Cortex of kidney (tissue), 1 donor: ENCODE measurements at places on chromosomes 2 and 18.

DNA sequence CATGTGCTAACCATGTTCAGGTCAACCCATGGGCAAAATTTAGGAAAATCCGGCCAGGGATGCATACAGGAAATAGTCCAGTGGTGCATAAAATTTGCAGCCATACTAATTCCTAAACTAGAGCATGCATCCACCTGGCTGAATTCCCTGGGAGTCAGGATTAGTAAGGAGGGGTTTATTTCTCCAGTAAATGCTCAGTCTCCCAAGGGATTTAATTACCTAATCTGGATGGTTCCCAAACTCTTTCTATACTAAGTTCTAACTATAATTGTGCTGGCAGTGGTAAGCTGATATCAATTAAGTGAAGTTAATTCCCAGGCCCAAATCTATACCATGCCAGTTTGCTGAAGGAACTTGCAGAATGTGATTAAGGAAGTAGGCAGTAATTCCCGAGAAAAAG lies 26.2 kb upstream of the EVA1A start:
- no peak for DNase-seq

DNA sequence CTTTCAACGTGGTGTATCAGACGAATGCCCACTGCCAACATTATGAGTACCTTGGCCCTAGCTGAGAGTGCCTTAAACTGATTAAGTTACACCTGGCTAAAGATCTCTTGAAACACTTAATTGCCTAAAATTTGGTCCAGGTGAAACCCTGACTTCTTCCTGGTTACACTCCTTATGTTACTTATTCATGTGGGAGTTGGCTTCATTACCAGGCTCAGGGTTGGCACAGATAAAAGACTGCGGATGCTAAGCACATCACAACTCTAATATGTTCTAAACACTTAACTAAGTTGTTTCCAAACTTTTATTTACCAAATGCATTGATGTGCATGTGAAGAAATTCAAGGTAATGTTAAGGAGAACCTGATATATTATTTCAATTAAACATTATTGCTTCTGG lies 298.9 kb downstream of the TCF4 start:
- no peak for DNase-seq

- no peak for DNase-seq
Observed at GRCh38 chr2:217410681-217410960, 550.8 kb upstream of the TNP1 start.

DNA sequence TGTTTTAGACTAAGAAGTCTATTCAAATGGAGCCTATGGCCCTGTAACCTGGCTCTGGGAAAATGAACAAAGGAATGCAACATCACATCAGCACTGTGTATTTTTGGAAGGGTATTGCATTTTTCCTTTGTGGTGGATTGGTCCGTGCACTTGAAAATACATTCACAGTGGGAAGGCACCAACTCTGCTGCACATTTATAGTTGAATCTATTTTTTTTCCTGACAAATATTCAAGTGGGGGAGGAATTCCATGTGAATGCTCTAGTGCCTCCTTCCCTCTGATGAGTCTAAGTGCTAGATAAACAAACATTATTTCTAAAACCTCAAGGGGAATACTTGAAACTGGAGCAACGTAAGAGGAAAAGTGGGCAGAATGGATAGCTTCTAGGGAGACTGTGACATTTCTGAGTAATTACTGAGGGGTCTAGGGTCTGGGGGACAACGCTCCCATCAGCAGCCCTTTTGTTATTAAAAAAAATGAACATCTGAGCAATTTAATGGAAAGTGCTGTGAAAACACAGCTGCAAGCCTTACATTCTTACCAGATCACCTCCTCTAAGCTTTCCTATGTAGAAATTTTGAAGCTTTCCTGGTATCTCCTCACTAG lies 208.2 kb downstream of the SLC8A1 start:
- no peak for DNase-seq

DNA sequence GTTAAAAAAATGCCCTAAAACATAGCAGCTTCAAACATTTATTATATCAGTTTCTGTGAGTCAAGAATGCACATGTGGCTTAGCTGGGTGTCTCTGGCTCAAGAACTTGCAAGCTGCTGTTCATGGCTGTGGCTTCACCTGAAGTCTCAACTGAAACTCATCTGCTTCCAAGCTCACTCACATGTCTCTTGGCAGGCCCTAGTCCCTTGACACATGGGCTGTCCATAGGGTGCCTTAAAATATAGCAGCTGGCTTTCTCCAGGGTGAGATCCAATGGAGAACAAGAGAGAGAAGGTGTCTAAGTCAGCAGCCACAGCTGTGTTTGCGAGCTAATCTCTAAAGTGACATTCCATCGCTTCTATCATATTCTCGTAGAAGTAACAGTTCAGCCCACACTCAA lies 152.8 kb downstream of the DSEL start:
- no peak for DNase-seq

- no peak for DNase-seq
Observed at GRCh38 chr2:162370931-162371330, 27.0 kb downstream of the GCA start.

- DNase-seq, result no peak
Observed at GRCh38 chr2:19292007-19292406, 66.4 kb downstream of the OSR1 start.
